ENCODE measurements at places on chromosomes 1 and 21.

DNA sequence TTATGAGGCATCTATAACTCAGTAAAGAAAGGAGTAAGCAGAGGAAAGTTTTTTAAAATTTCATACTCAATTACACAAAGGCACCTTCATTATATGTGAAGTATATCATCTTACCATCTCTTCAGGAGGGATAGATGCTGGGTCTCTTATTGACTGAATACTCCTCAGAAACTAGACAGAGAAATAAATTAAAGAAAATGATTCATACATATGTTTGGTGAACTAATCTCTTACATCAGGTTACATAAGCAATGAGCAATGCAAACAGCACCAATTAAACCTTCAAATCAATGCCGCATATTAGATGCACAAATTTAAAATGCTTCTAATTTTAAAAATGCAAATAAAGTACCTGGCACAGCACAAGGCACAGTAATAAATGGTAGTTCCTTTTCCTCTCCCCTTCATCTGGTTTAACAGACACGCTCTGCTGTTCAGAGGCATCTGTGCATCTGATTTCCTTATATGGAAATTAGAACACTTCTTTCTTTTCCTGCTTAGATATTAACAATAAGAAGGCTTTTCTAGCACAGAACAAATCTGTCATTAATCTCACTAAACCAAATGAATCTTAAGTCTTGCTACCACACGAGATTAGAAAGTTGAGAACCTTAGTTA, 20.0 kb downstream of the SCYL3 start:
- no peak for DNase-seq

GRCh38 chr1:231663211-231663792, 36.7 kb downstream of the DISC1 start:
- no peak for DNase-seq

GRCh38 chr1:156608981-156609380, 7.7 kb upstream of the GPATCH4 start:
- DNase-seq: no peak

DNA sequence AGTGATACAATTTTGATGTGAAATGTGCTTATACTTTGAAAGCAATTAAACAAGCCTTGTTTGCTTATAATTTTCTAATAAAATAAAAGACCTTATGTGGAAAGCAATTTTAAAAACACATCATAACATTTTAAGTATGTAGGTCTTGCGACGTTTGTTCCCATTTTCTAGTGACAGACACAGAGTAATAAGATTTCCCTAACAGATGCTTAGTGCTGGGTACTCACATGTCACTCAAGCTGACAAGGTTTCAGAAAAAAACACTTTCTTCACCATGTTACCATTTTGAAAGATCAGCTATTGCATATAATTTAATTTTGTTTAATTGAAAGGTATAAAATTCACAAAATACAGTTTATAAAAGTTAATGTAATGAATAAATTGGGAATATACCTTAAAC, 14.1 kb upstream of the ZRANB2 start:
- DNase-seq: no peak

DNA sequence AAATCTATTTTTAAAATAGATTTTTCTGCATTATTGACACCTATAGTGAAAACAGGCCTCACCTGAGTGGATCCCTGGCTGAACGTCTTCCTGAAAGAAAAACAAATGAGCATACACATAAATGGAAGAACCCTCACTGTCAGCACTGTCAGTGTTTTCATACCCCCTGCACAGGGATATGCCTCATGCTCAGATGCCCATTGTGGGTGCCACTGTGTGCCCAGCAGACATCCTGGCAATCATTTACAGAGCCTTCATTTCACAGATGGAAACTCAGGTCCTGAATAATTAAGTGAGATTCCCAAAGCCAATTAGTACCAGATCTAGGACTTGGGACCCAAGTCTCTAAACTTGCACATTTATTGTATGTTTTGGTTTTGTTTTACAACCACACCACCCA, 19.9 kb downstream of the FCRL1 start:
- DNase-seq: no peak

- no peak for DNase-seq
These were observed 5.1 kb downstream of the MINDY1 start for GRCh38 chr1:151001602-151002001.

DNA sequence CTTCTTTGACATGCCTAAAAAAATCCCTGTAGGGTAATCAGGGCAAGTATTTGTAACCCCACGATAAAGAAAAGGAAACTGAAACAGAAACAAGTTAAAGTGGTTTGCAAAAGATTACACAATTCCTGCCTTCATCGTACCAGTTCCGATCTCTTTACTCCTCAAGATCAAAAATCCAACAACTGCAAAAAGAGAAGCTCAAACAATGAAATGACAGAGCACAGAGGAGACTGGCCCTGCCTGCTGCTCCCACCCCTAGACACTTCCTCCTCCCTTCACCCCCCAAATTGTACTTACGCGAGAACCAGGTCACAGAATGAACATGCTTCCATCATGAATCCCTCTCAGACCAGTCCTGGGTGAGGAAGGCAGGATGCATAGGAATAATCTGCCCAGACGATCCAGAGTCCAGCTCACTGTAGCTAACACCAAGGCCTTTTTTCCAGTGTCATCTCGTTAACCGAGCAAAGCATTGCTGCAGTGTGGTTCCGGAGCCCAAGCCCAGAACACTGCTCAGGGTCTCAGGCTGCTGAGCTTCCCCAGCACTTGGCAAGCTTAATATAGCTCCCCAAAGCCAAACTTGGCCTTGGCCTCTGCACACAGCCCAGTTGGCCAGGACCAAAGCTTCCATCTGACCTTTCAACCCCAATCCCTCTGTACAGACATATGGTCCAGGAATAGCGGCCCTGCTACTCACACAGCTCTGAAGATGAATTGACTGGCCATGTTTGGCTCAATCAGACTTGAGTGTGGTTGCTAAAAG, 20.3 kb downstream of the RXRG start:
- no peak for DNase-seq

- DNase-seq: peak; percentile 33
These were observed 1.6 kb upstream of the KCND3 start for GRCh38 chr1:111990878-111991718.

- DNase-seq: no peak
These were observed 554 bp downstream of the EVA1C start for GRCh38 chr21:32413015-32413504.

- no peak for DNase-seq
These were observed 44.8 kb upstream of the KIAA0040 start for GRCh38 chr1:175237389-175237788.

DNA sequence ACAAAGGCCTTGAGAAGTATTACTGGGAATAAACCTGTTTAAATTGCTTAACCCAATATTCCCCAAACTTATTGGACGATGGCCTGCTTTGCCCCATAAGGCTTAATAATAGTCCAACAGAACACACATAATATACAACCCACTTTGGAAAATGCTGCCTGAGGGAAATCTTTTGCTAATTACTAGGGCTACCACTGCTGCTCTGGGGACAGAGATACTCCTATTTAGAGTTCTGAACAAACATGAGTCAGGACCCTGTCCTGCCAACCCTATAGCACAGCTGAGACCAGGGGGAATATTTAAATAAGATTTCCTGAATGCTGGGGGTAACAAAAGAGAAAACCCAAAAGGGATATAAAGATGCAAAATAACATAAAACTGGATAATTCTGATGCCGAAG, 139.1 kb downstream of the BRINP2 start:
- no peak for DNase-seq

GRCh38 chr21:32770871-32771523, 558 bp downstream of the PAXBP1 start:
- DNase-seq: peak; percentile 12

- no peak for DNase-seq
These were observed 47.1 kb downstream of the SPAG17 start for GRCh38 chr1:118137900-118138299.

DNA sequence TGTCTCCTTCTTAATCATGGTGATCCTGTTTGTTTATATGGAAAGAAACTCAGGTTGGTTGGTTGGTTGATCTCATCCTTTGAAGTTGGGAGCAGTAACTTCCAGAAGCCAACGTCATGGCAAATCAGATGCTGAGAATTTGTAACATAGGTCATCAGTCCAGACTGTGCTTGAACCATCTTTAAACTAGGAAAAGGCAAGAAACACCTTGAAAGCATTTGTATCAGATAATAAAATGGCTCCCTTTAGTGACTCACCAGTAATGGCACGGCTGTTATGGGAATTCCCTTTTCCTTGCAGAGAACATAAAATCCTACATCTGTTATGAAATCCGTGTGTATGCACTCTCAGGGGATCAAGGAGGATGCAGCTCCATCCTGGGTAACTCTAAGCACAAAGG, 58.1 kb downstream of the SERBP1 start:
- DNase-seq: no peak

- no peak for DNase-seq
These were observed 13.4 kb downstream of the CATSPER4 start for GRCh38 chr1:26203642-26204318.

DNA sequence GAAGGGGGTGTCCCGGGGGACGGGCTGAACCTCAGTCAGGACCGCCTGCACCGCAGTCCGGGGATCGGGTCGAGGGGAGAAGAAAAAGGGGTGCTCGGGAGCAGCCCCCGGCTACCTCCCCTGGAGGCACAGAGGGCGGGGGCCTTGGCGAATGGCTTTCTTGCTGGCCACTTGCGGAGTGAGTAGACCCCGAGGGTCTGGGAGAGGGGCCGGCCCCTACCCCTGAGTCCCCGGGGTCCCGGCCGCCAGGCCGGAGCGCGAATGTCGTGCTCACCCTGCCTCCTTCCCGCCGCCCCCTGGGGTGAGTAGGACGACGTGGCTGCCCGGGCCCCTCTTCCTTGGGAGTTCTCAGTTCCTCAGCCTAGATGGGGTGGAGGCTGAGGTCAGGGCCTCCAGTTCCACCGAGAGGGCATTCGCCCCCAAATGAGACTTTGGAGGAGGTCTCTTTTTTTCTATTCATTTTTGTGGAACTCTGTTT, 113.0 kb downstream of the OSBPL9 start:
- no peak for DNase-seq

GRCh38 chr21:44301961-44302406, 2.1 kb downstream of the PFKL start:
- DNase-seq: no peak

DNA sequence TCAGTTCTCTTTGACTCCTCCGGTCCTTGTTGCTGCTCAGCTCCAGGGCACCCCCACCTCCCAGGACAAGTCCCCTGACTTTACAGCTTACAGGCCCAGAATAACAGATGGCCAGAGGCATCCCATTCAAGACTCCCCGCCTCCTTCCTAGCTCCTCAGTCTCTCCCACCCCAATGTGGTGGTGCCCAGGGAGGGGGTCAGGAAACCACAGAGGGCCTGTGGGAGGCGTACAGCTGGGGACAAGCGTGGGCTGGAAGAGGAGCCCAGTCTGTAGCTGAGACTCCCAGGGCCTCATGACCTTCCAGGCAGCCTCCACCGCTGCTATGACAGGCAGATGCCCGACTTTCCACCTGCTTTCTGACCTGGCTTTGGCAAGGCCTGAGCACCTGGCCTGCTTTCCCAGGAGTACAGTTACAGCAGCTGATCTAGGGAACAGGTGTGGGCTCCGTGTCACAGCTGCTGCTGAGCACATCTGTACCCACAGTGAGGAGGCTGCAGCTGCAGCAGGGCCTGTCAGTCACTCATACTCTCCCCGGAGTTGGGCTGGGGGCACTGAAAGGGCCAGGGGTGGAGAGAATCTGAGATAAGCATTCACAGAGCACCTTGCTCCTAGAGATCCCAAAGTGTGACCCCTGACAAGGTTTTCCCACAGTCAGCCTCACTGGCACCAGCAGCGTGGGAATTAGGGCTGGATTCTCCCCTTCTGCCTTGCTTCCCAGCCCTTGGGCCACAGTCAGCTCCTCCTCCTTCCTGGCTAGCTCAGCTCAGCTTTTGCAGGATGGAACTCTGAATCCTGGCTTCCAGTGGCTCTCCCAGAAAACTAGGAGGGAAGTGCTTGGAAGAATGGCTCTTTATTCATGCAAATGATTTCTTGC, 7.1 kb upstream of the NAV1 start:
- DNase-seq: no peak

- DNase-seq: no peak
These were observed 294.7 kb upstream of the POGK start for GRCh38 chr1:166544561-166544960.

- no peak for DNase-seq
These were observed 406.0 kb downstream of the SIPA1L2 start for GRCh38 chr1:232223887-232224286.

DNA sequence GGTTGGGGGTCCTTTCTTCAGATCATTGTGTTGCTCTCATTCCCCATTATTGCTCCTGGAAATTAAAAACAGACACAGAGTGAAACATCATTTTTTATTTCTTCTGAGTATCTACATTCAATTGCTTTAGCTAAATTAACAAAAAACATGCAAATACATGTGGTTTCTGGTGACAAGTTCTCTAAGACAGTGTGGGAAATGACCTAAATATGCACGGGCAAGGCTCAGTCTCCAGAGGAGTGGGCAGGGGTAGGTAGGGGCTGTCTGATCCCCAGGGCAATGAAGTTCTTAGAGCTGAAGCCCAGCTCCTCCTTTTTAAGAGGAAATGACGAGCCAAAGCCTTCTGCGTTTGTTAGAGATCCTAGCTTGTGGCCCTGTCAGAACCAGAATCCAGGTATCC, 4.5 kb downstream of the LEFTY2 start:
- DNase-seq: no peak

DNA sequence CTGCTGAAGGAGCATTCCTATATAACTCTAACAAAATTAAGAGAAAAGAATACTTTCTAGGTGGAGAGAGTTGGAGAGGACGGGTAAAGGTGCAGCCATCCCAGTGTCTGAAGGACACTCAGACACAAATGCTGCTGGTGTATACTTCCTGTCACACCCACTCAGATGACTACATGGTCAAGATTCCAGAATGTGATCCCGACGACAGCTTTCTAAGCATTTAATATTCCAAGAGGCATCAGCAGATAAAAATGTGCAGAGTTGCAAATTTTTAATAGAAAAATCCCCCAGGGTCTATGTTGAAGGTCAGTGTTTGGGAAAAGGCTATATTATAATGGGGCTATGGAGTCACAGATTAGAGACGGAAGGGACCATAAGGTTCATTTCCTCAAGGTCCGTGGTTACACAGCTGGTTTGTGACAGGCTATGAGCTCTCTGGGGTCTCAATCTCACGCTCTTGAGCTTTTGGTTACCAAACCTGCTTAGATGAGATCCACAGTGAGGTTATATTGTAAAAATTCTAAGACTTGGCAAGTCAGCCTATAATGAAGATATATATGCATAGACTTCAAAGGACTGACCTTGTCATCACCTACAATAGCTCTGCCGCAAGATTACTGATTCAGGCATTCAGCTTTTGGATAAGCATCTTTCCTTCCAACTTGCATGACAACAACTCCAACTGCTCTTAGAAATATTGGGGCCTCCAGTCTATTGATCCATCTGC, 35.1 kb downstream of the ZNF281 start:
- no peak for DNase-seq

DNA sequence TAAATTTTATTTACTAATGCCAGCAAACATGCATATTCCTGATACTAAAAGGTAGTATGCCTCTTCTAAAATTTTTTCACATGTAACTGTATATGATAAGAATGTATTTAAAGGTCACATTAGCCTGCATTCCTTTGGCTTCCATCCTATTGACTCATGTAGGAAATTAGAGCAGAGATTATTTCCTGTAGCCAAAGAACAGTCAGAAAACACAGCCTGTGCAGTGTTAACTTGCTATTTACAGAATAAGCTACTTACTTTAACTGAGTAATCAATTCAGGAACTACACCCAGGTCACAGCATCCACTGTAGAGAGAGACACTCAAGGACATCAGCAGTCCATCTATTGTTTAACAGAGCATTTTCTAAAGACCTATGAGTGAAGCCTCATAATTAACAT, 154.5 kb upstream of the ADGRL4 start:
- no peak for DNase-seq
